ENCODE measurements at places on chromosomes 11 and 22. TPM values are rescaled to one million over a fixed set of nuclear protein-coding genes. Genes with fewer than 3 reads are reported as not detected.

Gene OR10A2
- total RNA-seq = not detected

Gene ANO5
- 15.4 TPM for total RNA-seq

Gene GAB2
- total RNA-seq = 16.8 TPM

Gene AIFM3
- 0.53 TPM for total RNA-seq

Gene MN1
- total RNA-seq = 9.1 TPM

Gene SHISA8
- not detected for total RNA-seq

Gene LRRC10B
- total RNA-seq = not detected

Gene PATE2
- 0.53 TPM for total RNA-seq

Gene BIK
- total RNA-seq = 2.5 TPM

Gene SRPRA
- total RNA-seq = 35.1 TPM

Gene ASPHD2
- 0.58 TPM for total RNA-seq
